ENCODE measurements at places on chromosomes 4 and X.

GRCh38 chrX:51889851-51890250 lies 3.6 kb upstream of the MAGED1 start:
- DNase-seq, result no peak

DNA sequence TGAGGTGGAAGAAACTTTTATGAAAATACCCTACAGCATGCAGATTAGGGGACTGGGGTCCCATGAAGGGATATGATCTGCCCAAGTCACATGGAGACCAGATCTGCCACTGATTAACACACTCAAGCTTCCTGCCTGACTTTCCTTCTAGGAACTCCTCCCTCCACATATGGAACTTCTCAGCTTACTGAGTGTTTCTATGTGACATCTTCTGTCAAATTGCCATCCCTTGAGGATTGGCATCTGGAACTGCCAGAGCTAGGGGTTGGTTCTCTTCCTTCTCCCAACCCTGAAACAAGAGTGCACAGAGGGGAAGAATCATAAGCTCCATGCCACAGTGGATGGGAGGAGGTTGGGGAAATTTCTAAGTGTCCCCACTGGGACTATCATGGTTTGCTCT lies 150.6 kb upstream of the MBNL3 start:
- no peak for DNase-seq

DNA sequence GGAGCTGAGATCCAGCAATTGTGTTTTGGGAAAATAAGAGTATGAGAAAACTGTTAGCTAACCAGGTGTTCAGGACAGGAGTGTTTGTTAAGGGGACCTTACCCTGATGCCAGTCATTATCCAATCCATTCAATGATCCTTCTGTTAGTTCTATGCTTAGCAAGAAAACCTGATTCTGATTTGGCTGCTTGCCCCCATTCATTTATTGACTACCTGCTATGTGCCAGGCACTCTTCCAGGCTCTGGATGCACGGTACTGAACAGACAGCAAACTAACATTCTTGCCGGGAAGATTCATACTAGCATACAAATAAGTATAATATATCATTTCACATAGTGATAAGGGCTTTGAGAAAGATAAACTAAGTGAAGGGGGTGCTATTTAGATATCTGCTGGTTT lies 1.0 kb upstream of the MECP2 start:
- DNase-seq, result no peak

- DNase-seq, result no peak
Observed at GRCh38 chrX:16002185-16002584, 121.2 kb upstream of the GRPR start.

DNA sequence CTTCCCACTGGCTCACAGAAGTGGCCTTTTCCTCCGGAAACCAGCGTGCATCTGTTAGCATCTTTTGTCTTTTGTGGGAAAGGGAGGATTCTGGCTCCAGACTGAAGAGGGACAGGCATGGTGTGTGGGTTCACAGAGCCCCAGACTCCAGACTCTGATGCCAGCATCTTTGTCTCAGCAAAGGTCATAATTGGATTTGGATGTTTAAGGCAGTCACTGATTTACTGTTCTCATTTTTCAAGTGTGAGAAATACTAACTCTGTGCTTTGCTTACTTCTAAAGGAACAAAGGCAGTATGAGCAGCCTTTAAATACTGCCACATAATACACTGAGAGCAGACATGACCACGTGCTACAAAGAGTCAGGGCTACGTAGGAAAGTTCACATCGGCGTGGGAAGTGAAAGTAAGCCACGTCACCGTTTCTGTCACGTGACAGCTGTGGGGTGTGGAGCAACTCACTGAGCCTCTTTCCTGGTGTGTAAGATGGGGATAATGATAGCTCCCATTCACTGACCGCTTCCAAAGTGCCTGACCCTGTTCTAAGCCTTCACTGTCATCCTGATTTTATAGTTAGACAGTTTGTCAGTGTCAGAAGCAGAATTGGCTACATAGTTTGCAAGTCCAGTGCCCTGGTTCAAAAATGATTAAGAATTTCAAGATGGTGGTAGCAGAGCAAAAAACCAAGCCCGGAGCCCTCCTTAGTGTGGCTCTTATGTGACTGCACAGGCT lies 24.8 kb upstream of the TMSB4X start:
- DNase-seq, result peak; percentile 81

GRCh38 chrX:135383249-135383648 lies 38.5 kb upstream of the SMIM10L2A start:
- no peak for DNase-seq

GRCh38 chrX:119228512-119229252 lies 7.4 kb upstream of the PGRMC1 start:
- DNase-seq, result no peak

DNA sequence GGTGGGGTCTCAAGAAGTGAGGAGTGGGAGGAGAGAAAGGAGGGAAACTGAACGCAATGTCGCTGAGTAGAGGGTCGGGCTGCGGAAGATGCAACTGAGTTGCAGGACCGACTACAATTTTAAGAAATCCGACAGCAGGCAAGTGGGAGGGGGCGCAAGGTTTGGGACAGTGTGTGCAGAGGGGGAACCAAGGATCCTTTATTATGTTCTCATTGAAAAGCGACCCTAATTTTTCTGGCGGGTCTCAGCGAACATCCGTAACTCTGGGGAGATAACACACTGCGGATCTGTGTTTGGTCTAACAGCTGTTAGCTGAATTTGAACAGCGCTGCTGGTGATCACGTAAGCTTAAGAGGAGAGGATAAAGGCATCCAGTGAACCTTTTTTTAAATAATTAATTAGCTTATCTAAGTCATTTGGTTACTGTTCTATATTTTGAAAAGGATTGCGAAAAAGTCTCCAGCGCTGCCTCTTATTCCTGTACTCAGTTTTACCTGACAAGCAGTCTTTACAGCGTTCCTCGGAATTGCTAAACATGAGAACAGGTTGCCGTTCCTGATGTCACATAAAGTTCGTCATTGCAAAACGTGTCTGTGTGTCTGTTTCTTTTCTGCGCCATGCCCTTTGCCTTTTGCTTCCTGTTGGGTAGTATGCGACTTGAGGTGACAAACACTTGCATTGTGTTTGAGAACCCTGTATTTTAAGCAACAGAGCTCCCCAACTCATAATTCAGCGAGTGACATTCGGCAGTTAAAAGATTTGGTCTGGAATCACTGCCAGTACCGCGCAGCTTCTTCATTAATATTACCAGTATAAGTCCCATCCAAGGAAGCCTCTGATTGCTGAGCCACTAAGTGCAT lies 1.3 kb downstream of the HTR2C start:
- DNase-seq, result no peak

DNA sequence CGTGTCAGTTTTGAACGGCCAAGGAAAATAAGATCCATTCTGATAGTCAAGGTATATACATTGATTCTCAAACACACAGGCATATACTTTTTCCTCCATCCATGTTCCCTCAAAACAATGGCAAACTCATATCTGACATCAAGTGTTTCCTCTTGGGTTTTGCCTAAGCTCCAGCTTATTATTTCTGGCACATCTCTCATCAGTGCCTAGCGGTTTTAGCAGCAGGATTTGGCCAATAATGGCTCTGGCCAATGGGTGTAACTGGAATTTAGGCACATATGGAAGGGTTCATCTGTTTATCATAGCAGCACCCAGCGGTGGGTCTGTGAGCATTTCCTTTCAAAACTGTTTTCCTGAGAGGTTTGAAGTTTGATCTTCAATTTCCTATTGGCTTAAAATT lies 161.6 kb upstream of the TLL1 start:
- no peak for DNase-seq

- no peak for DNase-seq
Observed at GRCh38 chrX:141839856-141840255, 1.7 kb downstream of the MAGEC3 start.

DNA sequence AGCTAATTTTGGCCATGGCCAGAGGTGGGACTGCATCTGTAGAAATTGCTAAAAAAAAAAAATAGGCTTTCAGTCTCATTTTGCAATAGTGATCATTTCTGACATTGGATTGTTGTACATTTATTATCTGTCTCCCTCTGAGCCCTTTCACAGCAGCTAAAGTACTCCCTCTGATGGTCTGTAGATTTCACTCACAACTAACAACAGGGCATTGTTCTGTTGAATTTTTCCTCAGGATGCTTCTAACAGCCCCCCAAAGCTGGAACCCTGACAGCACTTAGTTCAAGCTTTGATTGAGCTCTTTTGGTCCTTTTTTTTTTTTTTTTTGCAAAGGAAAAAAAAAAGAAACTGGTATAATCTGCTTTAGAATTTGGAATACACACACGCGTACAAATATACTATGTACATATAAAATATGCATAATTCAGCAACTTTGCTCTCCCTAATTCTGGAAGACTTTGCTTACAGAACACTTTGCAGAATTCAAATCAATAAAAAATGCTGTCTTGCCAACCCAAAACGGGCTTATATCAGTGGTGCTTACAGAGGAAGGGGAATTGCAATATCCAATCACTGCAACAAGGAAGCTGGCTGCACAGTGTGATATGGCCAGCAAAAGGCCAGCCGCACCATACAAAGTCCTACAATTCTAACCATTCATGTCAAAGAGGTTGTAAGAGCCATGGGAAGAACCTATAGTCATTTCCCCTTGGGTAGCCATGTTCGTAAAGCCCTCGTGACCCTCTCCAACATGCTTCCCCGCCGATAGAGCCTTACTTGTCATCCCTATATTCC lies 406.4 kb downstream of the SMARCA1 start:
- no peak for DNase-seq
